ENCODE measurements at places on chromosomes 2 and 18.

DNA sequence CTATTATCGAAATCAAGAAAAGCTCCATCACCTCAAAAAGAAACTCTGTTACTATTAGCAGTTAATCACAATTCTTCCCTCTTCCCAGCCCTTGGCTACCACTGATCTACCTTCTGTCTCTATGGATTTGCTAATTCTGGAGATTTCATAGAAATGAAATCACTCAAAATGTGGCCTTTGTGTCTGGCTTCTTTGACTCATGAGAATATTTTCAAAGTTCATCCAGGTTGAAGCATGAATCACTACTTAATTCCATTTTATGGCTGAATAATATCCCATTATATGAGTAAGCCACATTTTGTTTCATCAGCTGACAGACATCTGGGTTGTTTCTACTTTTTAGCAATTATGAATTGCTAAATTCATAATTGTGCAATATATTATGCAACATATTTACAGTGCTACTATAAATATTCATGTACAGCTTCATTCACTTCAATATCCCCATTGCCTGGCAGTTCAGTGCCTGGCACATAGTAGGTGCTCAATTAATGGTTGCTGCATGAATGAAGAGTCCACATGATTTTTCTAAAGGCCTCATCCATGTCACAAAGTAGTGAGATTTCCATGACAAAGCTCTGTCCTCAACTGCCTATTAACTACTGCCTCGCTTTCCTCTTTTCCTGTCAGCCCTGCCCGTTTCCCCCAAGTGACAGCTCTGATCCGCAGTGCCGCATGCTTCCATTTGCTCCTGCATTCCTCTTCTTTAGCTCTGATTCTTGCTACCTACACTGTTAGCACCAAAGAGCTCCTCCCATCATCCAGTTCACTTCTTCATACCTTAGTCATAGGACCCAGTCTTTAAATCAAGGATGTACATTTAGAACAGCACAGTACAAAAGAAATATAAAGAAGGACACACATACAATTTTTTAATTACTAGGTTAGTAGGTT, 32.8 kb downstream of the CCDC93 start:
- no peak for DNase-seq

GRCh38 chr2:17223211-17223610, 295.0 kb downstream of the RAD51AP2 start:
- DNase-seq, result no peak

GRCh38 chr2:11520092-11520693, 13.7 kb upstream of the GREB1 start:
- DNase-seq, result no peak

DNA sequence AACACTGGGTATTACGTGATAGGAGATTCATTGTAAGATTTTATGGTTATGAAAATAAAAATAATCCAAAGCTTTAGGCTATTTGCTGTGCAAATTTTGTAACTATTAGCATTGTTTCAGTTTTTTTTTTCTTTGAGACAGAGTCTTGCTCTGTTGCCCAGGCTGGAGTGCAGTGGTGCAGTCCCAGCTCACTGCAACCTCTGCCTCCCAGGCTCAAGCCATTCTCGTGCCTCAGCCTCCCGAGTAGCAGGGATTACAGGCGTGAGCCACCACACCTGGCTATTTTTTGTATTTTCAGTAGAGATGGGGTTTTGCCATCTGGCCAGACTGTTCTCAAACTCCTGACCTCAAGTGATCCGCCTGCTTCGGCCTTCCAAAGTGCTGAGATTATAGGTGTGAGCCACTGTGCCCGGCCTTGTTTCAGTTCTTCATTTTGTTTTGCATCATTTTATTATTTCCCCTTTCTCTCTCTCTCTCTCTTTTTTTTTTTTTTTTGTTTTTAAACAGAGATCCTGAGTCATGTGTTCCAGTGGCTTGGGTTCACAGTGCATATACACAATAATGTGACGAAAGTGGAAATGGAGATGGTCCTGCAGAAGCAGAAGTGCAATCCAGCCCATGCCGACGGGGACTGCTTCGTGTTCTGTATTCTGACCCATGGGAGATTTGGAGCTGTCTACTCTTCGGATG, 25.8 kb downstream of the CASP10 start:
- no peak for DNase-seq

- no peak for DNase-seq
These were observed 11.8 kb downstream of the G6PC2 start for GRCh38 chr2:168912901-168913369.

All from GM12891 (cell line).